Inflammatory macrophage treated with lipopolysaccharide for 4 hours (primary cell): ENCODE measurements at places on chromosomes 6 and 20.

DNA sequence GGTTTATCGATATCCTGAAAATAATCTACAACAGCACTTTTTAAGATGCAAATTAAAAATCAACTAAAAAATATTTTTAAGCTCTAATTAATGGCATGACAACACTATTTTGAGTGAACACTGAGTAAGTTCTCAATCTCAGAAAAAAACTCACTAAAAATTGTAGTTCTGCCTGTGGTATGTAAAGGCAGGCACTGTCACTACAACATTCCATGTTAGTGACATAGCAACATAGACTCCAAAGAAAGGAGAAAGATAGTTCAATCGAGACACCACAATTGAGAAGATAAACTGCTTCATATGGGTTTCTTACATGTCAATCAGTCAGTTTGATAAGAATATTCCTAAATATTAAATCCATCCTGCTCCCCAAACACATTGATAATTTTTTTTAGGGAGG is 38.0 kb downstream of the COL12A1 start:
- no peak for DNase-seq

- no peak for DNase-seq
Measured at GRCh38 chr6:107082045-107082444, 33.3 kb downstream of the BEND3 start.

DNA sequence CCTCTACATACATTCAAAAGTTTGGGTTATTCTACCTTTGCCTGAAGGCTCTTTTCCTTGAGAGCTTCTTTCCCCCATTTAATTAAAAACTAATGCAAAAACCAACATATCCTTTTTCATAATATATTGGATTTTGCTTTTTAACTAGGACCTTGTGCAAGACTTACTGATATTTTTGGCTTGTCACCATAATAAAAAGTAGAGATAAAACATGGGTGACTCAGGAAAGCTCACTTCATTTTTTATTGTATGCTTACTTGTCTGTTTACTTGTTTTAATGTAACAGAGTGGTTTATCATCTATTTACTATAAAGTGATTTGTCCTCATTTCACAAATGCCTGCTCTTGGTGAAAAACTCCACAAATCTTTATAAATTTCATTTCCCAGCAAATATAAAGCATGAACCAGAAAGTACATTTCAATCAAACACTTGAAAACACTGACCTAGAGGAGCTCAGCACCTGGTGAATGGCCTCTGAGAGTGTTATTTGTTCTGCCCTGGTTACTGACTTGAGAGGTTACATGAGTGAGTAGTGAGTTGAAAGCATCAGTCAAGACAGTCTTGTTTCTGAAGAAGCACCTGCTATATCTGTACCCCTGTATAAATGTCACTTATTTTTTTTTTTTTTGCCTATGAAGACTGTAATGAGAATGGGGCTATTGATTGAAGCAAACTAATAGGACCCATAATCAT is 20.8 kb downstream of the ADGRG6 start:
- no peak for DNase-seq

GRCh38 chr6:88913471-88913870 is 49.9 kb downstream of the RNGTT start:
- no peak for DNase-seq

GRCh38 chr20:48783533-48784272 is 44.1 kb downstream of the PREX1 start:
- DNase-seq: no peak

- DNase-seq: no peak
Measured at GRCh38 chr20:18815194-18815942, 1.8 kb downstream of the SCP2D1 start.

- DNase-seq: no peak
Measured at GRCh38 chr20:14488756-14489479, 151.5 kb upstream of the FLRT3 start.

DNA sequence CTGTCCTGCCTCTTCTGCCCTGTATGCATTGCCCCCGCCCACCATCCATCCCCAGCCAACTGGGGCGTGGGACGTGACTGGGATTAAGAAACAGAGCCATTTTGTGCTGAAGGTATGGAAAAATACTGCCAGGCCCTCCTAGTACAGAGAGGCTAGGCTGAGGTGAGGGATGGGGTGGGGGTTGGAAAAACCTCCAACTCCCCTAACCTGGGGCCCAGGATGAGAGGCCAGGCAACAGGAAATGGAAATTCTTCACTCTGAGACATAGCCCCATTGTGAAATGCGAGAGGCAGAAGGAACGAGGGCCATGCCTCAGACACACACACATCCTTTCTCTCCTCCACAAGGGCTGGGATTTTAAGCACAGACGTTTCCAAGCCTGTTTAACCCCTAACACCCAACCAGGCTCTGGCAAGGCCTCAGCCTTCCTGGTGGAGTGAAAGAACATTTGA is 19.9 kb downstream of the KCNK5 start:
- DNase-seq: no peak

DNA sequence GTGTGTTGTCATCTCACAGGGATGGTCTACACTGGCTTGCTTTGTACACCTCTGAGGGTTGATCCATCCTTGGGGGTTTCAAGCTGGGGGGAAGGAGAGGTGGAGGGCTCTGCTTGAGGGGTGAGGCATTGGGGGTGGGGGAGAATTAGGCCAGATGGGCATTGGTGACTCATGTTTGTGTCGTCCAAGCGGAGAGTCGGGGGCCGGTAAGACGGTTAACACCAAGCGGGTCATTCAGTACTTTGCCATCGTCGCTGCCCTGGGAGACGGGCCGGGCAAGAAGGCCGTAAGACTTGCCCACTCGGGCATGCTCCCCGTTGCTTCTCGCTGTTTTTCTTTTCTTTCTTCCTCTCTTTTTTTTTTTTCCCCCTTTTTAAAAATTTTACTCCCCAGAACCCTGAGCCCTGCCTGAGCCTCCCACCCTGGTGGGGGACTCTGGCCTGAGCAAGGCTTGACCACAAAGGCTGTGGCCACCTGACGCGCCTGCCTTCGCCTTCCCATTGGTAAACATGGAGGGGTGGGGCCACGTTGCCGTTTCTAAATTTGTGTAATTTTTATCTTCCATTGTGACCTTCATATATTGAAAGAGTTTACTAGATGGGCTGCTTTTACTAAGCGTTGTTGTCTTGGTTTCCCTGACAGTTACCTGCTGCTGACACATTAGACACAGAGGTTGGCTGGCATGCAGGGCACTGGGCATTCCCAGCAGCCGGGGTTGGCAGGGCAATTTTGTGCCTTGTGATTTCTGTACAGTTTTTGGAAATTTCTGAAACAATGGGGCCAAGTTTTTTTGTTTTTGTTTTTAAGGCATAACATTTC is 26.8 kb downstream of the MYH7B start:
- DNase-seq: no peak

GRCh38 chr20:44810061-44810390 is 320 bp downstream of the RIMS4 start:
- no peak for DNase-seq

- DNase-seq: no peak
Measured at GRCh38 chr6:143149771-143150170, 89.1 kb downstream of the AIG1 start.

GRCh38 chr6:79413562-79414002 is 123.6 kb downstream of the LCA5 start:
- DNase-seq: no peak

- DNase-seq: no peak
Measured at GRCh38 chr6:166245148-166245547, 63.0 kb downstream of the PRR18 start.

GRCh38 chr6:168000198-168001028 is 2.9 kb downstream of the KIF25 start:
- DNase-seq: no peak

DNA sequence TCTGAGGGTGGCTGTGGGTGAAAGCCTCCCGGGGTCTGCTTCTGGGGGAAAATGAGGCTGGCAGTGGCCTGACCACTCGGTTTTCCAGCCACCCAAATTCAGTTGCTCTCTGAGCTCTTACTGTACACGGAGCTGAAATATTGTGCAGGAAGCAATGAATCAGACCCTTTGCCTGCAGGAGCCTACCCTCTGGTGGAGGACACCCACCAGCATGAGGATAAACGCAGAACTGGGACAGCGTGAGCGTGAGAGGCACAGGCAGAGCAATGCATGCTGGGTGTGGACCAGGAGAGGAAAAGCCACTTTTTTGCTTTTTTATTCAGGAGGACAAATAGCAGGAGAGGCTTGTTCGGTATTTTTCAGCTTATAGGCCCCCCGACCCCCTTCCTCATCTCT is 298.0 kb downstream of the QKI start:
- DNase-seq: no peak

- no peak for DNase-seq
Measured at GRCh38 chr6:134637847-134638437, 312.0 kb downstream of the ALDH8A1 start.

- peak; percentile 25 for DNase-seq
Measured at GRCh38 chr20:16115911-16116552, 457.2 kb downstream of the KIF16B start.

- DNase-seq: no peak
Measured at GRCh38 chr20:38579219-38579910, 1.6 kb upstream of the ADIG start.

GRCh38 chr6:29510746-29511300 is 23.1 kb upstream of the MAS1L start:
- no peak for DNase-seq

- DNase-seq: no peak
Measured at GRCh38 chr20:61082720-61083119, 169.3 kb upstream of the CDH4 start.

DNA sequence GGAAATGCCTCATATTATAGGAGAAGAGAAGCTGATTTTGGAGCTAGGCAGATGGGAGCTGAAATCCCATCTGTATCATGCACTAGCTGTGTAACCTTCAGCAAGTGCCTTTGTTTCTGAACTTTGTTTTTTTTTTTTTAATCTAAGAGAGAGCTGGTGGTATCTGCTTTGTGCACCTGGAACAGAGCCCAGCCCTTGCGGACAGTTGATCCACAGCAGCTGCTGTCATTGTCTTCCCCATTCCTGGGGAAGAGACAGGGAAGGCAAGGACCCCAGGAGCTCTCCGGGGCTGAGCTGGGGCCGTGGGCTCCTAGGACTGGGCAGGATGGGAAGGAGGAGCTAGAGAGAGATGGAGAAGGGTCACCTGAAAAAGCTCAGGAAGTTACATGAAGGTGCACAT is 92.1 kb downstream of the SYNJ2 start:
- DNase-seq: no peak

- DNase-seq: no peak
Measured at GRCh38 chr6:80402266-80402665, 295.8 kb downstream of the BCKDHB start.

DNA sequence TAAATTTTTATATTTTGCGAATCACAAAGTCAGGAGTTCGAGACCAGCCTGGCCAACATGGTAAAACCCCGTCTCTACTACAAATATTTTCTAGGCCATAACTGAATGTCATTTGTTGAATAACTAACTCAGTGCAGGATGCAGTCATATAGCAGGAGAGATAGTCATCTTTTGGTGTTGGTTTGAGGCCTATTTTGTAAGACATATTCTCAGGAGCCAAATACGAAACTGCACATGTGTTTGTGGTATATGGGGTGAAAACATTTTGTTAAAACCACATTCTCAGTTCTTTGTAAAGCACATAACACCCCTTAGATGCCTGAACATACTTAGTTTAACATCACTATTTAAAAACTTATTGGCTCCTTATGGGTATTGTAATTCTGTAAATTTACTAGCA is 4.7 kb upstream of the ENPP5 start:
- DNase-seq: no peak

GRCh38 chr6:13664703-13665352 is 46.8 kb downstream of the RANBP9 start:
- DNase-seq: no peak

DNA sequence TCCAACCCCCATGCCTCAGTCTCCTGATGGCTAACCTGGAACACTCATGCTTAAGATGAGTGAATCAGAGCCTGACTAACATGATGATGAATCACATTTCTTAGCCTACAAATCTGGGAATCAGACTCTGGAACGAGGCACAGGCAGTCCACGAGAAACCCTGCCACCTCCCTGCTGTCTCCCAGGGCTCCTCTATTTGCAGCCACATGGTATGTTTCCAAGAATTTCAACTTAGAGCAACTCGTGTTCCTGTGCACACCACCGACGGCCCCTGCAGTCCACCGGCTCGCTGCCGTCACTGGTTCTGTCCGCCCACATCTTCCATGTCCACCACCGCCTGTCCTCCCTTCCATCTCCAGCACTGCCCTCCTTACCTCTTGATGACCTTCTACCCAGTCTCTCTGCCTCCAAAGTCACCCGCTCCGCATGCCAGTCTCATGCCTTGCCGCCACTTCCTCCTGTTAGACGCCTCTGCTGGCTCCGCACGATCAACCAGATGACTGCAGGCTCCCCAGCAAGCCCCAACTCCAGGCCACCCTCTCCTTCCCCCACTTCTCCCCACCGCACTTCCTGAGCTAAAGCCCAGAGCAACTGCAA is 87.6 kb downstream of the AGPAT4 start:
- peak; percentile 84 for DNase-seq

GRCh38 chr6:31878726-31879125 is at the start of gene SLC44A4:
TSS of gene SLC44A4 (minus strand) at chr6:31878997. CDS start at chr6:31878980, 17 bp downstream.
- no peak for DNase-seq

DNA sequence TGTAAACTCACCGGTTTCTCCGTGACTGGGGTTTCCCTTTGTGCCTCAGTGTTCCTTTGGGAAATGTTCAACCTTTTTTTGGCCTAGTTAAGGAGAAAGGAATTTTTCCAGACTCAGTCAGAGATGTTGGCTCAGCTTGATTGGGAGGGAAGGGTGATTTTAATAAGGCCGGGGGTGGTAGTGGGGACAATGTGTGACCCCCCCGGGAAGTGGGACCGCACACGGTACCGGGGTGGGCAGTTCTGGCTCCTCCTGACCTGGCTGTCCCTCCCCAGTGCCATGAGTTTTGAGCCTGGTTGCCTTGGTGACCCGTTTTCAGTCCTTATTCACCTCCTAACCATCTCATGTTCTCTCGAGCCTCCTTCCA is 132.7 kb downstream of the SNX5 start:
- no peak for DNase-seq

DNA sequence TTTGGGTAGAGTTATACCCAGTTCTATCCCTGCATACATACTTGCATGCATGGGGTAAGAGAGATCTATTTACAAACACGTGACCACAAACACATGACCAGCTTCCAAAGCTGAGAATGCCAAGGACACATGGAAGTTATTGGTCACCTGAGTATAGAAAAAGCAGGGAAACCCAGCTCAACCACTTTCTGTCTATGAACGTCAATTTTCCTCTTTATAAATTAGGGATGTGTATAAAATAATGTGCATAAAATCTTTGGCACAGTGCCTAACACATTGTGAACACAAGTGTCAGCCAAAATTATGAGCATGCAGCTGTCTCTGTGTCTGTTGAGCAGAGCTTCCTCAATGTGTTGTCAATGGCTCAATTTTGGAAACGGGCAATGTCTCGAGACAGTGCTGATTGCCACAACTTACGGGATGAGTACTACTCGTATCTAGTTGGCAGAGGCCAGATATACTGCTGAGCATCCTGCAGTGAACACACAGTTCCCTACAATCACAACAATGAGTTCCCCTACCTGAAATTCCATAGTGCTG is 44.9 kb downstream of the TPD52L1 start:
- peak; percentile 67 for DNase-seq

GRCh38 chr20:4082406-4083097 is 67.2 kb upstream of the RNF24 start:
- peak; percentile 79 for DNase-seq

GRCh38 chr20:56469077-56469449 is 636 bp downstream of the RTF2 start:
- DNase-seq: no peak

GRCh38 chr6:45686841-45687569 is 309.3 kb upstream of the SUPT3H start:
- no peak for DNase-seq

GRCh38 chr6:13011612-13012146 is 295.1 kb downstream of the PHACTR1 start:
- no peak for DNase-seq

GRCh38 chr6:95292011-95292410 is 285.3 kb upstream of the MANEA start:
- no peak for DNase-seq

GRCh38 chr6:122109075-122109474 is 290.4 kb upstream of the HSF2 start:
- no peak for DNase-seq
